ENCODE measurements at places on chromosomes 7 and 10.
A peak's percentile ranks its signal among the peaks of the same experiment; 100 is the strongest.

DNA sequence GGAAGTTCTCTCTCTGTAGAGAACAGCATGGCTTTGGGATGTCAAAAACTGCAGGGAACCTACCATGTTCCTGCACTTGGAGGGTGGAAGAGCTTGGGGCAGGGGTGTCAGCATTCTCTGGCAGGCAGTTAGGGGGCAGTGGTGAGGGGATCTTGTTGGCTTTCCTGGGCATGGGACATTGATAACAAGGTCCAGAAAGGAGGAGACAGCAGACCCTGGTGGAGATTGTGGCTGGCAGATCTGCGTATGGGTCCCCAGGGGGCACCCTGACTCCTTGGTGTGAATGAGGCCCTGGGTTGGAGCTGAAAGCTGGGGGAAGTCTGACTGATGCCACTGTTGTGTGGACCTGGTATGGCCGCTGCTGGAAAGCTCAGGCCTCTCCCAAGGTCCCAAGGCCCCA lies 22.9 kb upstream of the CAMK2B start:
- DNase-seq: no peak

GRCh38 chr7:148447221-148447849 lies 143.2 kb upstream of the C7orf33 start:
- DNase-seq: peak; percentile 41

- DNase-seq: no peak
Measured at GRCh38 chr10:35351021-35351420, 14.7 kb downstream of the CCNY start.

DNA sequence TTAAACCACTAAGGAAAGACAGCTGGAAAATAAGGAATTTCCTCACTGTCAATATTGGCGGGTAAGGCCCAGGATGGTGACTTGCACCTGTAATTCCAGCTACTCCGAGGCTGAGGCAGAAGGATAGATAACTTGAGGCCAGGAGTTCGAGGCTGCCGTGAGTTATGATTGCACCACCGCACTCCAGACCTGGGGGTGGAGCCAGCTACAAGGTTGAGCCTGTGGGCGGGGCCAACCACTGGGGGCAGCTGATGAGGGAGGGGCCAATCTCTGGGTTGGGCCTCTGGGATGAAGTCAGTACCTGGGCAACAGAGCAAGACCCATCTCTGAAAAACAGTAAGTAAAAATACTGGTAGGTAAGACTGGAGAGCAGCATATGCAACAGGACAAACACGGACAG lies 80.1 kb upstream of the ADO start:
- DNase-seq: no peak

DNA sequence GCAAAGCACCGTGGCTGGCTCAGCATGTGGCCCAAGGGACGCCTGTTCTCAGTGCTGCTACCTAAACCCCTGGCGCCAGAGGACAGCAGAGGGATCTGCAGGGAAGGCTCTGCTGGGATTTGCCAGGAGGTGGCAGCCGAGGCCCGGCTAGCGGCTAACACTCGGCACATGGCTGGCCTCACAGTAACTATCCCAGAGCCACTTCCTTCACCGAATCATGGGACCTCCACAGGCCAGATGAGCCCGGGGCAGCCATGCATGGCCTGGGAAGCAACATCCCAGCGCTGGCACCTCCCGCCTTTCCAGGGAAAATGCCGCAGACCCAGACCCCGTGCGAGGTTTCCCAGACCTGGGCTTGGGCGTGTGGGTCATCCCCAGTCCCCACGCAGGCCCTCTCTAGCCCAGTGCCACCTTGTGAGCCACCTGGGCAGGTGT lies 36.4 kb downstream of the DPYSL4 start:
- peak; percentile 60 for DNase-seq

GRCh38 chr7:21543528-21544302 lies 876 bp downstream of the DNAH11 start:
- DNase-seq: no peak

- no peak for DNase-seq
Measured at GRCh38 chr7:132730105-132730504, 153.8 kb upstream of the PLXNA4 start.

DNA sequence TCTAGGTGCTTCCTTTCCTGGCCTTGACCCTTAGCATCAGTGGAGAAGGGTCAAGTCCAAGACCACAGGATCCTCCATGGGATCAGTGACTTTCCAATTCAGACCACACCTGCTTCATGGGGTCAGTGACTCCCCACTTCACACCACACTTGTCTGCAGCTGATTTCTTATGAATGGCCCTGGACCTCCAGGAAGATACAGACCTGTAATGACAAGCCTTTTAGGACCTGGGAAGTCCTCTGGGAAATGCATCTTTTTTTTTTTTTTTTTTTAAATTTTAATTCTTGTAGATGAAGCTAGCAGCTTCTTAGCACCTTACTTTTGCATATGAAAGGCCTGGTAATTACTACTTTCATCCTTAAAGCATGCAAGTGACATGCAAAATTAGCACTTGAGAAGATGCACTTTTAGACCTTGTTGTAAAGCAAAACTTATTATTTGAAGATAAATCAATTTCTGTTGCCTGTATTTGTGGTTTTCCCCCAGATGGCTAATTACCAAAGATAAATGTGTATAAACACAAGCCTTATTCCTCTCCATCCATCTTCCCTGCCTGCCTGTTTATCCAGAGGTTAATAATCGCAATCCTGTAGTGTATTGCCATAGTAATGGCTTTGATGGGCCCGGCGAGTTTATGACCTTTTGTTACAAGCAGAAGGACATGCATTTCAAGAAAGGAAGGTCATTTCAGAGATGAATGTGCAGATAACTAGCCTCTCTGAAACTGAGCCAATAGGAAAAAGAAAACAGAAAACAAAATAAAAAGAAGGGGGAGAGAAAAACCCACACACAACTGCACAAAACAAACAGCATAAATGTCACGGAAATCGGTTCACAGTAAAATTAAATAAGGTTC lies 1018.7 kb downstream of the TYW1 start:
- DNase-seq: no peak

GRCh38 chr7:155170331-155170730 lies 100.2 kb downstream of the HTR5A start:
- no peak for DNase-seq

- DNase-seq: peak; percentile 75
Measured at GRCh38 chr7:24718977-24719491, 38.2 kb downstream of the GSDME start.

DNA sequence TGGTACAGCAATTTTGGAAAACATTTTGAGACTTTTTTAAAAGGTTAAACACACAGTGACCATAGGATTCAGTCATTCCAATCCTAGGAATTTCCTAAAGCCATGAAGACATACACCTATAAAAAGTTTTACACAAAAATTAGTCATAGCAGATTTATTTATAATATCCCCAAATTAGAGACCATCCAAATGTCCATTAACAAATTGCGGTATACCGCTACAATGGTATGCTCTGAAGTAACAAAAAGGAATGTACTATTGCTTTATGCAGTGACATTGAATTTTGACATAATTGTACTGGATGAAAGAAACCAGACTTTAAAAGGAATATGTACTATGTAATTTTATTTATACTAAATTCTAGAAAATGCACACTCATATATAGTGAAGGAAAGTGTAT lies 362.8 kb downstream of the HGF start:
- DNase-seq: no peak

GRCh38 chr7:142437741-142438140 lies 179.9 kb upstream of the PRSS58 start:
- no peak for DNase-seq

GRCh38 chr10:88531392-88532052 lies 51.6 kb downstream of the RNLS start:
- DNase-seq: no peak

DNA sequence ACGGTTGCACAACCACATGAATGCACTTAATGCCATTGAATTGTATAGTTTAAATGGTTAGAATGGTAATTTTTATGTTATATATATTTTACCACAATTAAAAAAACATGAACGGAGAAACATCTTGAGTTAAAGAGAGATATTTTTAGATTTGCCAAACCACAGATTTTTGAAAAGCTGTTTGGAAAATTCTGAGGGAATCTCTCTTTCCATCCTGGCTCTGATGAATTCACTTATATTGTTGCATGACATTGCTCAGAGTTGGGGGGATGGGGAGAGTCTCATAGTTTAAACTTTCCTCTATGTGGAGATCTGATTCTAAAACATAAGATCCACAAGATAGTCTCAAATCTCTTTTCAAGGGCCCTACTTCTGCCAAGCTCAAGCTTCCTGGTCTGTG lies 275.0 kb upstream of the NPVF start:
- no peak for DNase-seq

DNA sequence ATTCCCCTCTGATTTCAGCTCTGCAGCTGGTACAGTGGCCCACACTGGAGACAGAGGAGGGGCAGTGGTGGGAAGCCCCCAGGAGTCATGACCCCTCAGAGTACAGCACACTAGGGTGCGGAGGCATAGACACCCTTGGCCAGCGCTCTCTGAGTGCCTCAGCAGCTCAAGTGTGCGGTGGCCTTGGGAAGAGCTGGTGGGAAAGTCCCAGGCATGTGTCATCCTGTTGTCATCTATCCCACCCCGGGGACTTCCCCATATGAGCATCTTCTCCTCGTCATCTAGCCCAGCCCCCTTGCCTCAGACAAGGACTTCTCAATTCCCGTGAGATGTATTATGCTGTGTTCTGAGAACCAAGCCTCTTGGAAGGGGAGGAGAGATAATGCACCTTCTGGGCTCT lies 15.6 kb upstream of the PPIF start:
- peak; percentile 76 for DNase-seq

DNA sequence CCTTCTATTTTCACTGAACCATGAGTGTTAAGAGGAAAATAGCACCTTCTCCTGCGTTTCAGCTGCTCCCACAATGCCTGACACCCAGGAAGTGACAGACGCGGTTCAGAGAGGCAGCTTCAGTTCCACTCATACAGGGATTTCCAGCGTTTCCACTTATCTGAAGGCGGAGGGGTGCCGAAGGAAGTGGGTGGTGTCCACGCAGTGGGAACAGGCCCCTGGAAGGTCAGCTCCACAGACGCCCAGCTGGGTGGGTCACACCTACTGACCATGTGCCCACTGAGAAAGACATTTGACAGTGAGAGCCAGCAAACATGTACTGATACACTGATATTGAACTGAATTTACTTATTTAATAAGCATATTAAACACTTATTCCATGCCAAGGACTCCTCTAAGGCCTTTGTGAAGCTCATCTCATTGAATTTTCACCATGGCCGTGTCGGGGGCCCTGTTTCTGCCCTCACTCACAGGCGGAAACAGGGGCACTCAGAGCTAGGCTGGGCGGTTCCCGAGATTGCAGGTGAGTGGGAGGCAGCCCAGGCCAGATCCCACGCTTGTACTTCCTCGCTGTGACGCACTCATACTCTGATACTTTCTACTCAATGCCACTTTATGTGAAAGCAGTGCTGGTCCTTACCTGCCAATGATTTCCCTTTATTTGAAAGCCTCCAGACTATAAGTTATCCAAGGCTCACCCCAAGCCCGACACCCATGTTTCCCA lies 96.8 kb downstream of the TCERG1L start:
- no peak for DNase-seq

- DNase-seq: no peak
Measured at GRCh38 chr7:112547916-112548315, 67.1 kb downstream of the LSMEM1 start.

DNA sequence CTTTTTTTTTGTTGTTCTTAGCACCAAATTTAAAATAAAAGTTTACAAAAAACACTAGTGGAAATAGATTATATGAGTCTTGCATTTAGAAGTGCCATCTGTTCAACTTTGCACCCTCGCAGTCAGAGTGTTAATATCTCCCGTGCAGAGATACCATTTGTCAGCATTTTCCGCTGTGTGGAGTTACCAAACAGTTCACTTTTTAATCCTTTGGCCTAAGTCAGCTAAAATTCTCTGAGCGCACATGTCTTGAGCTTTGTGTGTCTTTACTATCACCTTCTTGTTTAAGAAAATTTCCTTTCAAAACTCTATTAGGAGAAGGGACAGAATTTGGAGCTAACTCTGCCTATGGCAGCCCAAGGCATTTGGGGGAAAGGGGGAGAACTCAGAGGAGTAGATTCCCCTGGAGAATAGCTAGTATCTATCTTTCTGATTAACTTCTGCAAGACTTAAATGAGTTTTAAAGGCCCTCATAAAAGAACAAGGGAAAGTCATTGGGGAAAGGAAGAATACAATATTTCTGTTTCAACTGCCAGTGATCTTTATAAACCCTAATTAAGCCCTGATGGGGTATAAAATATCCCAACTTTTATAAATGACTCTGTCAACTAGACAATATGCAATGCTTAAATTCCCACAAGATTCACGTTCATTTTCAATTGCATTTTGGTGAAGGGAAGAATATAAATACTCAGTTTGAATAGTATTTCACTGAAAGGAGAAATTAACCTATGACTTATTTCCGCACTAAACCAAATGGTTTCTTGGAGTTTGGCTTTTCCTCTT lies 114.9 kb upstream of the RAB11FIP2 start:
- DNase-seq: no peak

DNA sequence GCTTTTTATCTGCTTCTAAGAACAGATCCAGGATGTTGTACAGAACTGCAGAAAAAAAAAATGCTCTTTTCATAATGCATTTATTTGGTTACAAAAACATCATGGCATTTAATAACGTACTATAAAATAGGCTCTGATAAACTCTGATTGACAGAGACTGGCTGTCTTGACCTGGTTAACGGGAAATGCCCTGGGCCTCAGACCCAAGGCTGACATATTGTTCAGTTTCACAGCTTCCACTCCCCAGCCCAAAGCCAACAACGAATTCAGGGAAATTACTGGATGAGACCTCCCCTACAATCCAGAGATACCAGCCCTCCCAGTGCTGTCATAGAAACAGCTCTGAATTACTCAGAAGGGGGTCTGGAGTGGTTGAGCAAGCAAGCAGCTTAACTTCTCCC lies 260.1 kb downstream of the CREB5 start:
- DNase-seq: no peak

DNA sequence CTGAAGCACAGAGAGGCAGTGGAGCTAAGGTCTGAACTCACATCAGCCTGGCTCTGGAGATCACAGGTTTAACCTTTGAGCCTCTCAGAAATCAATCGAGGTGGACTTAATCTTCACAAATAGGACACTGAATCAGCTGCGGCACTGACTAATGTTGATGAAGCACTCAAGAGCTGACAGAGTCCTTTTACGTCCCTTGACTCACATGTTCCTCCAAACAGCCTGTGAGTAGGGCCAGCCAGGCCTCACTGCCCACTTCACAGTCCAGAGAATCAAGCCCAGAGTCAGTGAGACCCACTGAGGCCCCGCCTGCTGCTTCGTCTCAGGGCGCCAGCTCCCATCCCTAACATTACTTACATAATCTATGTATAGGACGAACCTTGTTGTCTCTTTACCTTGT lies 63.1 kb downstream of the TNS3 start:
- no peak for DNase-seq

GRCh38 chr10:107767185-107767584 lies 602.7 kb upstream of the SORCS1 start:
- no peak for DNase-seq
